Lung (tissue), 17 donors: ENCODE measurements at places on chromosomes 2 and 18. TPM values are rescaled to one million over a fixed set of nuclear protein-coding genes. Genes with fewer than 3 reads are reported as not detected.

DNA sequence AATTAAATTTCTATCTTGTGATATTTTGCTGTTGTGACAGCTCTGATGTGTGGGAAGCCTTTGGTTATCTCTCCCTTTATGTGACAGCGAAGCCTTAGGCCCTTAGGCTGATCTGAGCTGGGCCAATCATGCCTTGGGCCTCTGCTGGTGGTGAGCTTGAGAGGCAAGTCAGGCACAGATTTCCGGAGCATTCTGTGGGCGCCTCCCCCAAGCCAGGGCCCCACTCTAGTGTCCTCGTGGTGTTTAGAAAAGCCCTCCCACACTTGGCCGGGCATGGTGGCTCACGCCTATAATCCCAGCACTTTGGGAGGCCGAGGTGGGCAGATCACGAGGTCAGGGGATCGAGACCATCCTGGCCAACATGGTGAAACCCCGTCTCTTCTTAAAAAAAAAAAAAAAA lies 239.8 kb downstream of the SH3RF3 start:
- peak; percentile 6 for DNase-seq

Gene POMC
- 3.2 TPM for total RNA-seq

Gene UGT1A3
- not detected for total RNA-seq

Gene CPLX4
- not detected for total RNA-seq

DNA sequence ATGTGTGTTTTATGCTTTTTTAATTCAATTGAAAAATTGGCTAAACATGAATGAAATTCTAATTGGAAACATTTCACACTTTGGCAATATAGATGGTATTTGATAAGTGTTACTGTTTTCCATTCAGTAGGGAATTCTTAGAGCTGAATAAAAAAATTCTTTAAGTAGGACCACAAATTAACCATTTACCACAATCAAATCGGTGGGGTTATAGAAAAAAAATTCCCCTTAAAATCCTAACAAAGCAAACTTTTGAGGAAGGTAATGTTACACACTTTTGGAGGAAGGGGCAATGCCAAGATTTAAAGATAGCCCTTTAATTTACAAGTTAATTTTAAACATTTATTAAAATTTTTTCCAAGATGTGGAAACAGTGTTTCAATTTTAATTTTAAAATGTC lies 279.0 kb upstream of the FIGN start:
- no peak for DNase-seq

DNA sequence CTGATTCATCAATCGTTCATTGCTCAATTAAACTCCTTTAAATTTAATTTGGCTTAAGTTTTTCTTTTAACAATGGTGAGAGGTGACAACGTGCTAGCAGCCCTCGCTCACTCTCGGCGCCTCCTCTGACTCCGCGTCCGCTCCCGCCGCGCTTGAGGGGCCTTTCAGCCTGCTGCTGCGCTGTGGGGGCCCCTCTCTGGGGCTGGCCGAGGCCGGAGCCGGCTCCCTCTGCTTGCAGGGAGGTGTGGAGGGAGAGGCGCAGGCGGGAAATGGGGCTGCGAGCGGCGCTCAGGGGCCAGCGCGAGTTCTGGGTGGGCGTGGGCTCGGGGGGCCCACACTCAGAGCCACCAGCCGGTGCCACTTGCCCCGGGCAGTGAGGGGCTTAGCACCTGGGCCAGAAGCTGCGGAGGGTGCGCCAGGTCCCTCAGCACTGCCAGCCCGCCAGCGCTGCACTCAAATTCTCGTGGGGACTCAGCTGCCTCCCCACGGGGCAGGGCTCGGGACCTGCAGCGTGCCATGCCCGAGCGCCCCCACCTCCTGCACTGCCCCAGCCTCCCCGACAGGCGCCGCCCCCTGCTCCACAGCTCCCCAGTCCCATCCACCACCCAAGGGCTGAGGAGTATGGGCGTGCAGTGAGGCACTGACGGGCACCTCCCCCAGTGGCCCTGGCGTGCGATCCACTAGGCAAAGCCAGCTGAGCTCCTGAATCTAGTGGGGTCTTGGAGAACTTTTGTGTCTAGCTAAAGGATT lies 19.6 kb downstream of the ANKMY1 start:
- DNase-seq, result no peak

GRCh38 chr2:100494712-100495111 lies 24.4 kb downstream of the NMS start:
- DNase-seq, result no peak

- DNase-seq, result no peak
Measured at GRCh38 chr2:66982766-66983165, 414.4 kb upstream of the ETAA1 start.

- no peak for DNase-seq
Measured at GRCh38 chr2:228559774-228560415, 378.4 kb upstream of the SPHKAP start.

DNA sequence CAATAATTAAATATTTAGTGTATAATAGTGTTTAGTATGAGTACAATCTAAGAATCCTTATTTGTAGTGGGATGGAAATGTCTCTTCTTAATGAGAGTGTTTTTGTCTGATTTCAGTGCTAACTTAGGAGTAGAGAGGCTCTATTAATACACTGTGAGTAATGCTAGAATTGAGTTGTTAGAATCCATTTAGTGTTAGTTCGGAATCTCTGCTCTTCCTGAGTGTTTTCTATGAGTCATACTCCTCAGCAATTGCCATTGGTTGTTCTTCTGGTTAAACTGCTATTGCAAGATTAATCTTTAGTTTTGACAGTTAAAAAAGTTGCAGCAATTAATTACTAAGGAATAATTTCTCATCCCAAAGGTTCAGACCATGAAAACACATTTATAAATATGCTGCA lies 828.6 kb upstream of the POU3F3 start:
- no peak for DNase-seq

Gene CSRNP3
- total RNA-seq, result 8.7 TPM

GRCh38 chr2:64750817-64751285 lies 97.1 kb upstream of the SERTAD2 start:
- peak; percentile 99 for DNase-seq

GRCh38 chr18:48186131-48186766 lies 222.9 kb downstream of the ZBTB7C start:
- peak; percentile 78 for DNase-seq

Gene PDE11A
- 1.3 TPM for total RNA-seq

Gene GREB1L
- 0.28 TPM for total RNA-seq

Gene UGT1A4
- not detected for total RNA-seq

DNA sequence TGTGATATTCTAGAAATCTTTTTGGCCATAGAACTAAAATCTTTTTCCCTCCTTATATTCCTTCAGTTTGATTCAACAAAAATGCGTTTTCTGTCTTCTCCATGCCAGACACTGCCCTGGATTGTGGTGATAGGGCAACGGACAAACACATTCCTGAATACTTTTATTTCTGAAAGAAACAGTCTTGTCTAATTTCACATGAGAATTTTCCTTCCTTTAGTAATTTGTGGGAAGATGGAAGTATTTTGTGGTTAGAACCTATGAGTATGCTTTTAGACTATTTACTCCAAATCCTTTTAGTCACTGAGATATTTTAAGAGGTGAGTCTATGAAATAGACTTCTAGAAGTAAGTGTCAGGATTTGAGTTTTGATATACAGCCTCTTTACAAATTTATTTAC lies 49.6 kb downstream of the COL5A2 start:
- DNase-seq, result no peak

Gene TFPI
- 247 TPM for total RNA-seq

DNA sequence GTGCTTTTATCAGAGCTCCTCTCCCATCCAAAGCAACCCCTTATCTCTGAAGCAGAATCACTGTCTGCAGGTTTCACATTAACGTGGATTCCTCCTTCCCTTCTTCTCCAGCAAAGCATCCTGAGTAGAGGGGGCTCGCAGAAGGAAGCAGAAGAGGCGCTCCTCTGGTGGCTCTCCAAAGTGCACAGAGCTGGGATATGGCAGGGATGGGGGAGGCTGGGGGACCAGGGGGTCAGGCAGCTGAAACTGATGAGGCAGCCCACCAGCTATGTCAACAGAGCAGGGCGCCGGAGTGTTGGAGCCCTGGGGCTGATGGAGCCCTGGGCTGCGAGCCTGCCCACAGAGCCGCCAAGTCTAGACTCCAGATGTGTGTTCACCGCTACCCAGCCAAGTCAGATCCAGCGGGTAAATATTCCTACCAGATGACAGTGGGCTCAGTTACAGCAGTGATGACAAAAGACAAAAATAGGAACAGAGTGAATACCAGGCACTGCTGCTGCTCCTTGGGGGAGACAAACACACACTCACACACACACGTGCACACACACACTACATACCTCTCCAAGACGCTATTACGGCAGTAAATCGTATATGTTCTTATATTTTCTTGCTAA lies 678.3 kb upstream of the ID2 start:
- DNase-seq, result peak; percentile 94

- DNase-seq, result no peak
Measured at GRCh38 chr2:168300460-168300859, 53.1 kb upstream of the STK39 start.

Gene OBSL1
- 69.6 TPM for total RNA-seq

GRCh38 chr18:13455960-13456481 lies 237.5 kb downstream of the LDLRAD4 start:
- no peak for DNase-seq

- no peak for DNase-seq
Measured at GRCh38 chr2:86704459-86704971, 15.6 kb upstream of the RMND5A start.

GRCh38 chr2:75031906-75032803 lies 73.7 kb downstream of the POLE4 start:
- DNase-seq, result no peak

Gene KCNIP3
- total RNA-seq, result 1.8 TPM

- peak; percentile 84 for DNase-seq
Measured at GRCh38 chr2:133652398-133652797, 84.1 kb upstream of the NCKAP5 start.

Gene NT5DC4
- 0.83 TPM for total RNA-seq

DNA sequence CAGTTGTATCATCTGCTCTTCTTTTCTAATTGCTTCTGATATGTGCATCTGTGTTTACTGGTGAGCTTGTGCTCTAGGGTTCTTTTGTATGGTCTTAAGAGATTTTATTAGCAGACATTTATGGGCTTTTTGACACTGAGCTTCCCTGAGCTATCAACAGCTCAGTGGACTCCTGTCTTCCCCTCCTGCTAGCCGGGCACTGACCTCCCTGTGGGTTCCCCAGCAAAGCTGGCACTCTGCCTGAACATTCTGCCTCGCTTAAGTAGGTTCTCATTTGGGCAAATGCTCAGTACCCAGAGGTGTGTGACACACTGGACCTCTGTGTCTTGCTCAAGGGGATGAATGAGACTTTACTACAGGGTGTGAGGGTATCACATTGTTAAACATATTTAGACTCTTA lies 15.8 kb downstream of the TRAF3IP1 start:
- DNase-seq, result no peak

- no peak for DNase-seq
Measured at GRCh38 chr2:72572501-72572900, 253.3 kb downstream of the EXOC6B start.

DNA sequence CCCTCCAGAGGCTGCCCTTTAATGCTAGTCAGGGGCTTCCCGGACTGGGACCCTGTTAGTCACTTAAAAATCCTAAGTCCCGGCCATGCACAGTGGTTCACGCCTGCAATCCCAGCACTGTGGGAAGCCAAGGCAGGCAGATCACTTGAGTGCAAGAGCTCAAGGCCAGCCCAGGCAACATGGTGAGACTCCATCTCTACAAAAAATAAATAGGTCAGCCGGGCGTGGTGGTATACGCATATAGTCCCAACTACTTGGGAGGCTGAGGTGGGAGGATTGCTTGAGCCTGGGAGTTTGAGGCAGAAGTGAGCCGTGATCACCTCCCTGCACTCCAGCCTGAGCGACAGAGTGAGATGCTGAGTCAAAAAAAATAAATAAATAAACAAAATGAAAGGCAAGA lies 17.2 kb upstream of the KCNG2 start:
- DNase-seq, result no peak

Gene CCDC74A
- total RNA-seq, result 13.7 TPM

Gene TLX2
- not detected for total RNA-seq

Gene L3MBTL4
- total RNA-seq, result 16.3 TPM

Gene STON1
- total RNA-seq, result 13.4 TPM

DNA sequence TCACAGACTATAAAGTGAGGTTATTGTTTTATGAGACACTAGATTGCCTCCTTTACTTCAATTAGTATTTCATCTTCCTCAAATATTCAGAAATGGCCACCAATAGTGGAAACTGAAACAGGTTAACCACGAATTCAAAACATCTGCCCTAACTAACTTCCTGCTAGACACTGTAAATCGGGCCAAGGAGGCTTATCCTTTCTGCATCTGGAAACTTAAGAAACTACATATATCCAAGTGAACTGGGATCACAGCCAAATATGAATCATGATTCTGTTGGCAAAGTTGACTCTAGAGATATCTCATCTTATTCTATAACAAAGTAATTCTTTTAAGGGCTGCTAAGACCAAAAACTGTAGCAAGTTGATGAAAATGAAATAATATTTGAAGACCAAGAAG lies 136.6 kb upstream of the ZC3H15 start:
- peak; percentile 85 for DNase-seq

Gene ZNF396
- 6.7 TPM for total RNA-seq

Gene ADAM17
- total RNA-seq, result 56.1 TPM

DNA sequence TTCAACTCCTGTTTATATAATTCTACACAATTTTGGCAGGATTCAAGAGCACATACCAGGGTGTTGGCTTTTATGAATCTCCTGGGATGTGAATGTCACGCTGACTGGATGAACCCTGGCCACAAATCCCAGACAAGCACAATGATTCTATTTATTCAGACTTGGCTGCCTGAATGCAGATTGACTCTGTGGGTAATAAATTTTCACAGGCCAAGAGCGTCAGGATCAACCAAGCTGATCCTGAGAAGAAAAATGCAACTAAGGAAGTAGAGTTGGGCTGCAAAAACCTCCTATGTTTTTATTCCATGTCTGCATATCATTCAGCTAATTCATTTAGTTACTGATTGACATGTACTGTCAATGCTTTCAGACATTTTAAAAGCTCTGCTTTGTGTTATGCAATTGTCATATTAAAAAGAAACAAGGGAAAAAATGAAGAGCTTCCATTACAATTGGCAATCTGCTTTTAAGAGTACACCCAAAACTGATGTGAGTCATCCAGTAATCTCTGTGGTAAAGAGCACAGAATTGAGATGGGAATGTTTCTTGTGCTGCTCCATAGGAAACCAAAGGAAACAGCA lies 173.0 kb upstream of the REV1 start:
- DNase-seq, result peak; percentile 71

DNA sequence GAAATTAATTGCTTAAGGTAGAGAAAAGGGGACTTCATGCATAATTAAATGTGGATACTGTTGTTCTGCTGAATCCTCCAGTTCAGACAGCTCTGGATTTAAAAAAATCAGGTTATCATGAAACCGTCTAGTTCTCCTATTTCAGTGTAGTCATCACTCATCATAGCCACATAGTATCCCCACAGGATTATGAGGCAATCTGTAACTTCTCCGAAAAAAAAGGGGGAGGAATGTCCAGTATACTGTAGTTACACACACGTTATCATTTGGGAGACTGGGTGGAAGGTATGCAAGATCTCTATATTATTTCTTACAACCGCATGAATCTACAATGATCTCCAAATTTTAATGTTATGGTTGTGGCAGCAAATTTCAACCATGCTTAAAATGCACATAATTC lies 114.0 kb downstream of the HIBCH start:
- DNase-seq, result no peak
